Stimulated activated CD8-positive, alpha-beta memory T cell treated with anti-CD3 and anti-CD28 coated beads, Interleukin-4, amount 100 ng/mL, for 24 hours (primary cell): ENCODE measurements at places on chromosomes 2 and 18.

DNA sequence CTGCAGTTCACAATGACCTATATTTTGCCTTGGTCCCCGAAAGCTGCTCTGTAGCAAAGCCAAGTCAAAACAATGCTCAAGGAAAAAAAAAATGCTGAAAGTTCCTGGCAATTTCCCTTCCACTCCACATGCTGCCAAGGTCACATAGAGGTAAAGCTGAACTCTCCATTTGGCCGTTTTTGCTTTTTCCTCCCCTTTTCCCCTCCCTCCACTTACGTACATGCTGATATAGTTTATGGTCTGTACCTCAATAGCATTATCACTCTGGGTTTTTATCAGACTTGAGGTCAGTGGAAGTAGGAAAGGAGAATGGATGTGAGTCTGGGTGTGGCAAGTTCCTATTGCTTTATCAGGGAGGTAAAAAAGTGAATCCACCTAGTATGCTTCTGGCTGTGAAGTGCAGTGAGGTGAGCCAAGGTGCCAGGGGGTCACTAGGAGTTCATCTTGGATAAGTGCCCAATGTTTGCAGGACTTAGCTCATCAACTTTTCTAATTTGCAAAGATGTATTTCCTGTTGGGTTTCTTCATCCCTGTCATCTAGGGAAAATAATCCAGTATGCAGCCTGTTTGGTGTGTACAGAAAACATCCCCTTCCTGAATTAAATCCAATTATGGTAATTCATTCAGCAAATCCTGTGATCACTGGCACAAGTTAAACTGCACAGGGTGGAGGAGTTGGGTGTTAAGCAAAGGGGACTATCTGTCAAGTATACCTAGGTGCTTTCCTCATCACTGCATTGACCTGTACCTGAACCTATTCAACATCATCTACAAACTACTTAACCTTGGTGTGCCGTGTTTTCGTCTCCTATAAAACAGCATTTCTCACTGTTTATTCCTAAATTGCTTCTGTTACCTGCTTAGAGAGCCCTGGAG lies 124.3 kb upstream of the CYP26B1 start:
- no peak for DNase-seq

GRCh38 chr2:140654565-140654964 lies 1476.3 kb downstream of the LRP1B start:
- DNase-seq: no peak

DNA sequence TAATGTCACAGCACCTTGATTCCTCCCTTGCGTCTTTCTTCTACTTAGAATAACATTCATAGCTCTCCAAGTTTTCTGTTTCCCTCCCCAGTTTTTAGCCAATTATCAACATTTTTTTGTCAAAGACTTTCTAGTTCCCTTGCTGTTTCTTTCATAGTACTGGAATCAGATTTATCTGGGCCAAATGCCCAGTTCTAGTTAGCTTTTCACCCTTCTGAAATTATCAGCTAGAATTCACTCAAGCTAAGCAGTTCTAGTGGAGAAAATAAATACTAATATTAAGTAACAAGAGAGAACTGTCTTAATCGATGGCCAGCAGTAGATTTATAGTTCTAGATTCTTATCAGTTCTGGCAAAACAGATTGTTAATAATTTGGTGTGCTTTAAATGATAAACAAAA lies 36.2 kb downstream of the EFEMP1 start:
- DNase-seq: no peak

- DNase-seq: no peak
Observed at GRCh38 chr18:64893349-64893748, 744.5 kb upstream of the LINC00305 start.

DNA sequence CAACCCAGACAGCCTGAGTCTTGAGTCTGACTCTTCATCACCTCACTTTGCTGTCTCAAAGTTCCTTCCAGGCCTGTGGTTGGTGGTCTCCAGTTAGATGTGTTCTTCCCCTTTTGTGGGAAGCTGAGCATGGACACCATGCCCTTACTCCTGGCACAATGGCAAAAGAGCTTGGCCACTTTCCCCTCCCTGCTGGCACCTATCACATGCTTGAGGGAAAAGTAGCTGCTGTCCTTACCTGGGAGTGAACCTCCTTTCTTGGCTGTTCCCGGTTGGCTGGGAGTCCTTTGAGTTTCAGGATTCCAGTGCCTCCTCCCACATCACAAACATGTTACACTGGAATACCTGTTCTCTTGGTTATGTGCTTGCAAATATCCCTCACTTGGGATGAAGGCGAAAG lies 97.8 kb downstream of the GATA6 start:
- no peak for DNase-seq

DNA sequence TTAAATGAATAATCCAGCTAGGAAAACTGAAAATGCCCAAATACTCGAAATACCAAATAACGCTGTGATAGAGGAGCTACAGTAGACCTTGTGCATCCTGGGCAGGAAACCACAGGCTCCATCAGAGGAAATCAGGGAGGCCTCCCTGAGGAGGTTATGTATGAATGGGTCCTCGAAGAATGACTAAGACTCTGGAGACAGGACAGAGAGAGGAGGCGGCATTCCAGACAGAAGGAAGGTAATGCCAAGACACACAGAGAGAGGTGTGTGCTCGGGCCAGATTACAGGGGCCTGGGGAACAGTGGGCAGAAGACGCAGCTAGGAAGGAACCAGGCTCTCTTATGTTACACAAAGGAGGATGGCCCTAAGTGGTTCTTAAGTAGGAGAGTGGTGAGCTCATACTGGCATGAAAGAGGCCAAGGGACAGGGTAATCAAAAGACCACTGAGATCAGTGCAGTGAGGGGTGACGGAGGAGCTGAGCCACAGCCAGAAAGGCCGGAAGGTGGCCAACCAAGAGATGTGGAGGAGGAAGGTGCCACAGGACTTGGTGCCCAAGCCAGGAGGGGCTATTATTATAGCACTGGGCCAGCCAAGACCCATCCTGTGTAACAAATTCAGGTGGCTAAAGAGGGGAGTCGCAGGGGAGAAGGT lies 9.9 kb downstream of the ST3GAL5 start:
- DNase-seq: no peak

DNA sequence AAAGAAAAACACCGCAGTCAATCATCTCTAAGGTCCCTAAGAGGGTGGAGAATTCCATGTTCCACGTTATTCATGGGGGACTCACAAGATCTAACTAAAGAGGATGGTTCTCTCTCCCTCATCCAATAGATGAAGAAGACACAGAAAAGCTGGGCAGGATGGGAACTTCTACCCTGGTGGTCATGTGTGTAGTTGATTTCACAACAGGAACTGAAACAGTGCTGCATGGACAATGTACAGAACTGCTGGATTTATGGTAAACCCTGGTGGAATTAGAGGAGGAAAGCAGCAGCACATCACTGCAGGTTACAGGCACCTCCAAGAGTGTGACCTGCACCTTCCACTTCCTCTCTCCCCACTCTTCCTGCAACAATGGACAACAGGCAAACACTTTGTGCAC lies 31.4 kb downstream of the FECH start:
- DNase-seq: no peak
